ENCODE measurements at places on chromosomes 7 and 10.

GRCh38 chr10:100829097-100829870 is 83.5 kb upstream of the SLF2 start:
- no peak for DNase-seq

DNA sequence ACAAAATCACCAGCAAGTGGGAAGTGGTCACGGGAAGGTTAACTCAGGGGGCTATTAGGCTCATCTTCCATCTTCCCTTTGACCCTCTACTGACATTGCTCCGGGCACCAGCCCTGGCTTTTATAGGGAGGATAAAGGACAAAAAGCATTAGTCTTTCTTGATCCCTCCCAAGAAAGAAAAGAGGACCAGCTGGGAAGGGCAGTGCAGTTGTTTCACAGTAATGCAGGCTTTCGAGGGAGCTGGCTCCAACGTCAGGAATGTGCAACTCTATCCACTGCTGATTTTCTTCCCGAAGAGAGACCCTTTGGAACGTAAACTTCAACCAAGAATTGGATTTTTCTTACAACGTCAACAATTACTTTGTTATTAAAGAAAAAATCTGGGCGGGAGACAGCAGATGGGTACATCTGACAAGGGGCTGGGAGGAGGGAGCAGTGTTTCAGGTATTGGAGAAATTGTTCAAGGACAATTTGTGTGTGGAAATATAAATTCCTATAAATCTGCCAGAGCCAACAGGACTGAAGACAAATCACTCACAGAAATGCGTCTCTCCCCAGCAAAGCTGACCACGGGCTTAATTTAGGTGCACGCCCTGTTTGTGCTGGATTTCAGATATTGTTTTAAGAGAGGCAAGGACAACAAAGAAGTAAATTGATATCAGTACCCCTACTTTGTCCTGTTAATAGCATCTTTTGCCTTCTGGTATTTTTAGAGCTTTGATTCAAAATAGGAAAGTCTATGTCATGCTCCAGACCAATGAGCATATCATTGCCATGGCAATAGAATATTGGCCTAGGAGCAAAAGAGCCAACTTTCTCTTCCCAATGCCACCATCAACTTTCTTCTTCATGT is 23.4 kb upstream of the ARID5B start:
- DNase-seq = no peak

DNA sequence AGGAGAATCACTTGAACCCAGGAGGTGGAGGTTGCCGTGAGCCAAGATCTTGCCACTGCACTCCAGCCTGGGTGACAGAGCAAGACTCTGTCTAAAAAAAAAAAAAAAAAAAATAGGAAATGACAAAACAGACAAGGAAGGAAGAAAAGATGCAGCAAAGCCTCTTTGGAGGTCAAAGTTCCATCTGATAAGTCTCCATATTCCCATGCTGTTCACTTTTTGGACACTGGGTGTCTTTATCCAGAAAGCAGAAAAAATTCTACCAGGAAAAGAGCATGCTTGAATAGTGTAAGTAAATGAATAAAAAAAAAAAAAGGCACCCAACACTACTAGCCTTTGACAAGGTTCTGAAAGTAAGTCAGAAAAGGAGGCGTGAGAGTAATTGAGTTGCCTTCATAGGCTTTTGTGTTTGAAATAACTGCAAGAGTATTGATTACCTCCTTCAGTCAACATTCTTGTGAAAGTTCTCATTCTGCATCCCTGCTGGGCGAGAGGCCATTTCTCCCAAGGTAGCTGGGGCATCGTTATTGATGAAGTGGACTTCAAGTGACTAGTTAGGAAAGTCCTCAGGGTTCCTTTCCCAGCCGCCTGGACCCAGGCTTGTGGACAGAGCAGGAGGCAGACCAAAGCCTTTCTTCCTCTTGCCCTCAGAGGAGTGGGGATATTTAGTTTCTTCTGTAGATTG is 133.3 kb upstream of the KIF5B start:
- DNase-seq = no peak

DNA sequence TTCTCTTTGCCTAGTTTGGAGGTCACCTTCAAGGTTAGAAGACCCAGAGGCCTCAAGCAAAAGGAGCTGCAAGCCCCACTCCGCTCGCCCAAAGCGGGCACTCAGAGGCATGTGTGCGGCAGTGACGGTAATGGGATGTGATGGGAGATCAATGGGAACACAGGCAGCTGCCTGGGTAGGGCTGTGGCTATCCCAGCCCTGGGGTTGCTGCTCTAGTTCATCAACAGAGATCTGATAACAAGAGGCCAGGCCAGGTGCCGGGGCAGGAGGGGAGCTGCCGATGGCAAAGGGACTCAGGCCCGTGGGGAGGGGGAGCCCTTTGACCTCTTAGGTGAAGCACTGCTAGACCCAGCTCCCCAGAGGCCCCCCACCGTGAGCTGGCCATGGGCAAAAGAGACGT is 52.0 kb upstream of the GNA12 start:
- DNase-seq = no peak

GRCh38 chr7:154750353-154750801 is 252.5 kb downstream of the PAXIP1 start:
- no peak for DNase-seq

GRCh38 chr7:138875794-138876193 is 77.8 kb upstream of the ATP6V0A4 start:
- no peak for DNase-seq

DNA sequence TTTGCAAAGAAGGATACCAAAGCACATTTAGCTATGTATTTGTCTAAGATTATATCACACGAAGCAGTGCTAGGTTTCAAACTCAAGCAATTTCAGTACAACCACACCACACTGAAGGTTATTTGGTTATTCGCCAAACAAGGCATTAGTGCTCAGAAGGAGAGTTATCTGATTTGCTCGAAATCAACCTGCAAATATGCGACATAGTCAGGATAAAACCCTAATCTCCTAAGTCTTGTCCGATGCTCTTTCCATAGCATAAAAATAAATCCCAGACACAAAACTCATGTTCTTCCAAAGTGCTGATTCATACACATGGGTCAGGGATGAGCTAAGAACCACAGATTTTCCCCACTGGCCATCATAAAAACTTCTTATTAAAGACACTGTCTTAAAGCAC is 1288.0 kb upstream of the SORCS1 start:
- no peak for DNase-seq

DNA sequence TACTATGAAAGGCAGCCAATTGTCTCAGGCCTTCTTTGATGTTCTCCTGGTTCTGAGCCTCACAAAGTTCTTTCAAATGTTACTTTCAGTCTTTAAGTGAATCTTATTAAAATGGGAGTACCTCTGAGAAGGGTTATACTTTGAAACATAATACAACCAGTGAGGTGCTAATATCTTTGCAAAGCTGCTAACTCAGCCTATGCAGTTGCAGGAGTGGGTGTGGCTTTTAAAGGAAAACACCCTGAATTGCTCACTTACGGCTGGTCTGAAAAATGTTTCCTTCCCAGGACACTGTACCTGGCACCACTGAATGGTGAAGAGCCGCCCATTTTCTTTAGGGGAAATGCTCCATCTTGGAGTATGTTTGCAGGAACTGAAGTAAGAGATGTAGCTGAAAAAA is 130.9 kb downstream of the CHN2 start:
- no peak for DNase-seq

DNA sequence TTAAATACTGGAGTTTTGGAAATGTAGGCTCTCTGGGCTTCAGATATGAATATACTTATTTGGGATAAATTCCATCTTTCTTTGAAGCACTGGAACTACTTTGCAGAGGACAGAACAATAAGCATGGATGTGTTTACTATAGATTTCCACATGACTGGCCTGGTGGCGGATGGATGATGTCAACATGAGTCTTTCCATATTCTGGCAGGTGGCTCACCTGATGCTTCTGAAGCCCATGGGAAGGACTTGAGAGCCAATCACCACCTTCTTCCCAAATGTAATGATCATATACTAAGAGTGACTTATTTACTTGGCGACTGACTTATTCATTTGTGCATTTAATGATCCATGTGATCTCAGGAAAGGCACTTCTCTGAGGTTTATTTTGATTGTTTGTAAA is 110.5 kb downstream of the FANK1 start:
- no peak for DNase-seq

DNA sequence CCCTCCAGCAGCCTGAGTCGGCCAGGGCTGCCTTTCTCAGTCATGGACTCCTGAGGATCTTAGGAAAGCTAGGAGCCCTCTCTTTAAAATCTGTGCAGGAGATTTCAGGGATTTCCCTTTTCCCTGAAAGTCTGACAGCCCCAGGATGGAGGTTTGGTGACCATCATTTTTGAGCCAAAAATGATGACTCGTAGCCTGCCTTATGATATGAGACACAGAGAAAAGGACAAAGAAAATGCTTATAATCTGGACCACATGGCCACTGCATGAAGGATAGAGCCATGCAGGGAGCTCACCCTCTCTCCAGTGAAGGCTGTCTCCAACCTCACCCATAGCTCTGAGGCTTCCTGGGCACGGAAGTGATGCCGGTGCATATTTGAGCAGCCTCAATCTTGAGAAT is 106.6 kb upstream of the CHST15 start:
- DNase-seq = no peak

GRCh38 chr7:79157281-79157680 is 296.2 kb downstream of the MAGI2 start:
- no peak for DNase-seq

- no peak for DNase-seq
Measured at GRCh38 chr10:81534991-81535390, 340.0 kb upstream of the NRG3 start.

GRCh38 chr10:24425151-24425550 is 216.2 kb downstream of the KIAA1217 start:
- DNase-seq = no peak

- no peak for DNase-seq
Measured at GRCh38 chr7:26441002-26441521, 149.4 kb downstream of the SNX10 start.

DNA sequence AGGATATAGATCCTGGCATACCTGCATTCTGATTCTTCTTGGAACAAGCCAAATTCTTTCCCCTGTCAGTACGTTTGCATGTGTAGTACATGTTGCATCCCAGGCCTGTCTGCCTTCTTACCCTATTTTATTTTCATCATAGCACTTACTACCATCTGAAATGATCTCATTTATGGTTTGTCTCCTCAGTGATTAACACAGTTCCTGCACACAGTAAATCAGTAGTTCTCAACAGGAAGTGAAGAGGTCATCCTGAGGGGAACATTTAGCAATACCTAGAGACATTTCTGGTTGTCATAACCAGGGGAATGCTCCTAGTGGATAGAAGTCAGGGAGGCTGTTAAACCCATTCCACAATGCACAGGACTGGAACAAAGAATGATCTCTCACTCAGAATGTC is 38.2 kb upstream of the SLC26A4 start:
- no peak for DNase-seq

- DNase-seq = no peak
Measured at GRCh38 chr7:1029637-1030443, 14.5 kb upstream of the GPR146 start.

- no peak for DNase-seq
Measured at GRCh38 chr7:2498708-2499107, 20.9 kb upstream of the LFNG start.

DNA sequence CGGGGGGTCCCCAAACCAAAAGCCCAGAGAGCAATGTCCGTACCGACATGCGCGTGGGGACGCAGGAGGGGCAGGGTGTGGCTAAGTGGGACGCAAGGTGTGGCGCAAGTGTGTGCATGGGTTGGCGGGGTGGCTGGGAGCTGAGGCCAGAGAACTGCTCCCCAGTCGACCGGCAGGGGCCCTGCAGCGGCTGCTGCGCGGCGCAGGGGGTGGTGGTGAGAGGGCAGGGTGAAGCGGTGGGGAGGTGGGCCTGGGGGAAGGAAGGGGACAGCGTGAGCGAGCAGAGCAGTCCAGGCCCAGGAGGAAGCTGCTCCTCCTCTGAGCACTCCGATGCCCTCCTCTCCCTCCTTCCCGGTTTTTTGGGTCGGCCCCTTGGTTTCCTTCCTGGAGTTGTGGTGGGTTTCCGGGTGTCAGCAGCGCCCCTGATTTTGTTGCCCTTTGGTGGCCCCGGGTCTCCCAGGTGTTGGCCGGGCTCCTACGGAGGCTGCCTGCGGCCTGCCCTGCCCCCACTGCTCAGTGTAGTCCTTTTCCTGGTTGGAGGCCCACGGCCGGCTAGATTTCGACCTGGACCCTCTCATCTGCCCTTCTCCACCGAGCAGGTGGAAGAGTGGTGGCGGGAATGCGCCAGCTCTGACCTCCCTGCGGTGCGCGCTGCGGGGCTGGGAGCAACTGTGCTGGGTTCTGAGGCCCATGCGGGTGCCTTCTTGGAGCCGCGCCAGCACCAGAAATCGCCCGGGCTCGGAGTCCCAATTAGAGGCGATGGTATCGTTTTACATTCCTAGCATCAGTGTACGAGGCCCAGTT is 40.5 kb upstream of the COMTD1 start:
- no peak for DNase-seq

DNA sequence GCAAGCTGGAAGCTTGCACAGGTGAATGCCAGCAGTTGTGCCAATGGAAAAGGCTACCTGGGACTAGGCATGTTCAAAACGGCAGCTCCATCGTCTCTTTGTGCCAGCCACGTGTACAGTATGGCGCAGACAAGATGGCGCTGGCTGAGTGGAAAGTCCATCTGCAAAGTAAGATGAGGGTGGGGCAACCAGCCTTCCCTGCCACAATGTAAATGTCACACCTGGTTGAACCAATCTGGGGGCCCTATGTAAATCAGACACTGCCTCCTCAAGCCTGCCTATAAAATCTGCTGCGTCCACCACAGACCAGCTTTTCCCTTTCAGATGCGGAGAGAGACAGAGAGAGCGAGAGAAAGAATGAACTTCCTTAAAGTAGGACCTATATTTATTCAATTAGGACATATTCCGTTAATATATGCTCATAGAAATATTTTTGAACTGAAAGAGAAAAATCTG is 18.5 kb upstream of the C7orf33 start:
- DNase-seq = no peak

DNA sequence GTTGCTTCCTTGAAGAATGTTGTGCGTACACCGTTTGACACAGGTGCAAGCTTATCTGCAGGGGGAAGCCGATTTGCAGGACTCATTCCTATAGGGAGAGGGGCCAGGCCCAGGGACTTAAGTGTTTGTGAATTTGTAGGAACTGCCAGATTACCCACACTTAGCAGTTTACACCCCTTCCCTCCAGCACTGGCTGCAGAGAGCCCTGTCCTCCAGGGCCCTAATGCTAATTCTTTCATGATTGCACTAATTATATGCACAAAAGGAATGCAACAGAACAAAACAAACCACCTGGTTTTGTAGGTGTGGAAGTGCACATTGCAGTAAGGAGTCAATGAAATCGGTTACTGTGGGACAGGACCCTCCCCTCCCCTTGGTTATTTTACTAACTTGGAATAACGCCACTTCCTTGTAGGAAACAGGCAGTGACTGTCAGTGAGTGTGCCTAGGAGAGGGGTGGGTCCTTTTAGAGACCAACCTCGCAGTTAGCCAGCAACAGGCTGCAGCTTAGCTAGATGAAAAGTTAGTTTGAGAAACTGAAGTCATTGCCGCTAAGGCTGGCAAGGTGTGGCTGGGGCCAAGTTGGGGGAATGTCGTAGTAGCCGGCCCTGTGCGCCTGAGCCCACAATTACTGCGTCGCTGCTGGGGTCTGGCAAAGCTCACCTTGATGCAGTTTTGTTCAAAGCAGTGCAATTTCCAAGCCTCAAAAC is 60.6 kb downstream of the CUX1 start:
- no peak for DNase-seq

DNA sequence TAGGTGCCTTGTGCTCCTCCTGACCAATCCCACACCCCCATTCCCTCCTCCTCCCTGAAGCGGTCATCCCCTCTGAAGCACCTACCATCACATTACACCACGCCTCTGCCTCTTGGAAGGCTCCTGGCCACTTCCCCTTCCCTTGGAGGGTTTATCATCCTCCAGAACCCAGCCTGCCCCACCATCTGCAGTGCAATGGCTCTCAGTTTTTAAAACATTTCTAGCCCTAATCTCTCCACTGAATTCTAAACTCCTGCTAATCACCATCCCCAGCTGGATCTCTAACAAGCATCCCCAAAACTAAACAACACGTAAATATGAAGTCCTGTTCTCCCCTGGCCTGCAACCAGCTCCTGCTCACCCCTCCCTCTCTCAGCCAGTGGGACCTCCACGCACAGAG is 70.6 kb downstream of the PIP4K2A start:
- DNase-seq = no peak

All from hindlimb muscle (tissue), 1 donor.